ENCODE measurements at places on chromosomes 5 and 9.

GRCh38 chr5:124751031-124751430, 4.6 kb upstream of the ZNF608 start:
- no peak for DNase-seq

GRCh38 chr5:82662340-82662739, 384.2 kb upstream of the RPS23 start:
- DNase-seq: peak; percentile 66

DNA sequence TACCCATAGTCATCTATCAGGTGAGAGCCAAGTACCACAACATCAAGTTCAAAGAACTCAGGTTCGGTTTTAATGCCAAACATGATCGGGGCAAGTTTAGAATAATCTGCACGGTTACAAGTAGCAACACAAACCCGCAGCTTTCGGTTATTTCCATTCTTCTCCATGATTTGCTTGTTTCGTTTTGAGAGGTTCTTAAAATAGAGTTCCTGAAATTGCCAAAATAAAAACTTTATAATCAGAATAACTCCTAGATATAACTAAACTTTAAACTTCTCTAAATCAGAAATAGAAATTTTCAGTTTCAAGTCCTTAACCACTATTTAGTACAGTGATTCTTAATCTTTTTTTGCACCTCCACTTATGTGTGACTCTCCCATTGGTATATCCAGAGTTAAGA, 9.1 kb downstream of the GNE start:
- DNase-seq: no peak

DNA sequence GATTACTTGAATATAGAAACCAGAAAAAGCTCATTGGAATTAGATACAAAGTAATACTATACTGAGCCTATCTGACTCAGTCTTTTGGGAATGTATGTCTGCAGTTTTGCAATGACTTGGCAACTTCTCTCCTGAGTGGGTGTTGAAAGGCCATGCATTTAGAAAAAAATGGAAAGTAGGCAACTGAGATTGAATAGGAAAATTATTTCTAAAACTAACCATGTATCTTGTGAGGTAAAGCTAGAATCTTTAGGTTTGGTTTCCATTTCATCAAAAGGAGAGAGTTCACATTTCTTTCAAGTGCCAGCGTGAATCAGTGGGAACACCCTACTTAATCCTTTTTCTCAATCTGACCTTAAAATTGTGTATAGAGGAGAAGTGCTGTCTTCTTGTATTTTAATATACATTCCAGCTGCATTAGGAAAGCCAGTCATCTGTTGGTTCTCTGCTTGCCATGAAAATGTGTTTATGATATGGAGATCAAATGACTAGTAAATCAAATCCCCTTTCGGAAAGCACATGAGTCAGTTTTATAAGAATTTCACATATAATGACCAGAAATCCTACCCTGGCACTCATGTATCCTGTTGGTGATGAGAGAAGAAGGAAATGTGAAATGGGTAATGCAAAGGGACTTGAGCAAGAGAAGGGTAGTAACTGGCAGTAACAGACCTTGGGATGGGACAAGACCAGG, 30.4 kb downstream of the NFX1 start:
- DNase-seq: peak; percentile 94

GRCh38 chr5:5154733-5155132, 14.6 kb downstream of the ADAMTS16 start:
- no peak for DNase-seq

DNA sequence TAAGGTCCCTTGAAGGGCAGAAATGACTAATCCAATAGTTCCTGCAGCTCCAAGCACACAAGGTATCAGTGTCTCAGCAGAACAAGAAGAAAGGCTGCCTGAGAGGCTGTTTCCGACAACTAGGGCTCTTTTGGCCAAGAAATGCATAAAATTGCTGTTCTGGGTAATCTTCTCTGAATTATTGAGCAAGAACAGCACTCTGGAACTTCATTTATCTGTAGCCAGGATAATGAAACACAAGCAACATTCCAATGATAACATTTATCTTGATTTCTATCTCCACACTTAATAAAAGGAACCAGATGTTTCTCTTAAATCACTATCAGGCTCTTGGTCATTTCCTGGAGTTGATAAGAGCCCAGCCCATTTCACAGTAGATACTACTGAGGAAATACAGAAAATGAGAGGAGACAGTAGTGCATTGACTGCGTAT, 17.0 kb upstream of the AUH start:
- peak; percentile 48 for DNase-seq

GRCh38 chr5:170303549-170303948, 6.0 kb upstream of the LCP2 start:
- DNase-seq: no peak

DNA sequence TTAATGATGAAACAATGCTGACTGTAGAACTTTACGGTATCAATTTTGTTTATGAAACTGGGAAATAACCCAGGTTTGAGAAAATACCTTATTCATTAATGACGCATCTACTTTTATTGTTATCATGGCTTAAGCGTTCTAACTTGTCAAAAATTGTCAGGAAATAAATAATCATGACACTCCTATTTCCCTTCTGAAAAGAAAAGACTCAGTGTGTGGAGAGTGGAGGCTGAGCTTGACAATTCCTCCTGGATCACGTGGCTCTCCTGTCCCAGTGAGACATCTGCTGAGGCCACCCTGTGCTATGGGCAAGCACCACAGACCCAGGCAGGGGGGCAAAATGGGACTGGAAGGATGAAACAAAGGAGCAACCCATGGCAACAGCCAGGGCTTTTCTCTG, 466.4 kb downstream of the ZNF608 start:
- no peak for DNase-seq

DNA sequence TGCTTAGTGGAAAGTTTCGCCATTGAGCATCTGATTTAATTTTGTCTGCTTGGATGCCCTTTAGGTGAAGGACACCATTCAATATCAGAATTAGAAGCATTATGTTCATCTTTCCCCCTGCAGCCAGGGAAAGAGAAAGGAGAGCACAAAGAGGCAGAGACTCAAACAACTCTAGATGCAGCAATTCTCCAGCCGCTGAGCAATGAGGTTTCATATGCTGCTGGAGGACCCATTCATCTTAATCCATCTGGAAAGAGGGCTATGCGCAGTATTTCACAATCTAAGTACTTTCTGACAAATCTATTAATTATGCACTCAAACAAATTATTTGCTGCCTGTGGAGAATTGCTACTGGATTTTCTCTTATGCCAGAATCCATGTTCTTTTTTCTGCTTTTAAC, 527.0 kb upstream of the TUSC1 start:
- DNase-seq: no peak

GRCh38 chr9:77996696-77997095, 34.9 kb downstream of the GNAQ start:
- no peak for DNase-seq

DNA sequence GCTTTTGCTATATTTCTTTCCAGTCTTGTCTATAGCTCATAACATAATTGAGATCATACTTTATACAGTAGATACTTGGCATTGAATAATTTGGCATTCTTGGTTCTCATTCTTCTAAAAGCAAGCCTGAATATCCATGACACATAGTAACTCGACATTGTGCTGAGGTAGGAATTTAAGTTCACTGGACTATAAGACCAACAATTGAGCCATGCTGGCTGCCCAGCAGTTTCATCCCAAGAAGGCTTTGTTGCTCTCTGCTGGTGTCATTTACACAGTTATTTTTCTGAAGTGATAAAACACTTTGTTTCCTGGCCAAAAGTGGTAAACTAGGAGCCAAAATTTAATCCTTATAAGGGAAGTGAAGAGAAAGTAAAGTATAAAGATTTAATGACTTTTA, 192.0 kb downstream of the ADAMTSL1 start:
- peak; percentile 55 for DNase-seq

DNA sequence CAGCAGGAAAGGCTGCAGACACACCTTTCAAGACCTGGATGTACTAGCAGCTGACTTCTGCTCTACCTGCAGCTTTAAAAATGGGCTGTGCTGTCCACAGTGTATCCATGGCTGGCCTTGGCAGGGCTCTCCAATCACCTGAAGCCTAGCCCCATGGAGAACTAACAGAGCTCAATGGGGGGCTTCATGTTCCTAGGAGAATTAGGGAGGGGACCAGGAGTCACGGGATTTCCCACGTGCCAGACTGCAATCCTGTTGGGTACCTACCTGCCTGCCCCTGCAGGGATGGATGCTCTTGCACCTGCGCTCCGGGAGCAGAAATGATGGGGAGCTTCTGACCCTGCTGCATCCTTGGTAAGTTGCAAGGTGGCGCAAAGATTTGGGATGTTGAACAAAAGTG, 462.1 kb downstream of the ICE1 start:
- DNase-seq: no peak

Measured in cardiac fibroblast (primary cell).